ENCODE measurements at places on chromosomes 3 and 15.

DNA sequence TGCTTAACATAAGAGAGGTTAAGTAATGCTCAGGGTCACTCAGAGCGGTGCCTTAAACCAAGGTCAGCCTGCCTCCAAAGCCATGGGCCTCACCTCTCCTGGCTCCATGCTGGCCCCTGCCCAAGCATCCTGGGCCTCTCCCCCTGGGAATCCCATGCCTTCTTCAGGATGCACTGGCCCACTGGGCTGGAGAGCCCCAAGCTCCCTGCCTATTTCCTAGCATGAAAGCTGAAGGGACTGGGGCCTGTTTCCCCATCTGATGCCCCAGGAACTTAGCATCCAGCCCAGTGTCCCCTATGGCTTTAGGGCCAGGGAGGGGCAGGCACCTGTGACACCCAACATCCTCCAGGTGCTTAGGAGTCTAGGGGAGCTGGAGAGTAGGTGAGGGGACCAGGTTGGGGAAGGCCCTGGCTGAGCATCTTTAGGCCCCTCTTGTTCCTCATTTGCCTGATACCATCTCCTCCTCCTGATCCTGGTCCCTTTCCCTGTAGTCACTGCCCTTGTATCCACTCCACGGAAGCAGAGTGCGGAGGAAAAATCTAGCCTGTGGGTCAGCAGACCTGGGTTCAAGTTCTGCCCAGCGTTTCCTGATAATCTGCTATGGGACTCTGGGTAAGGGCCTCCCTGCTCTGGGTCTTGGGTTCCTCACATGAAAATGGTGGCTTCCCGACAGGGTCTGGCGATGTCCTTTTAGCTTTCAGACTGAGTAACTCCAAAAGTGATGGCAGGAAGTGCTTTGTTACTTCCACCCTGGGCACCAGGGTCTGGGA, 28.6 kb downstream of the EHD4 start:
- no peak for DNase-seq

DNA sequence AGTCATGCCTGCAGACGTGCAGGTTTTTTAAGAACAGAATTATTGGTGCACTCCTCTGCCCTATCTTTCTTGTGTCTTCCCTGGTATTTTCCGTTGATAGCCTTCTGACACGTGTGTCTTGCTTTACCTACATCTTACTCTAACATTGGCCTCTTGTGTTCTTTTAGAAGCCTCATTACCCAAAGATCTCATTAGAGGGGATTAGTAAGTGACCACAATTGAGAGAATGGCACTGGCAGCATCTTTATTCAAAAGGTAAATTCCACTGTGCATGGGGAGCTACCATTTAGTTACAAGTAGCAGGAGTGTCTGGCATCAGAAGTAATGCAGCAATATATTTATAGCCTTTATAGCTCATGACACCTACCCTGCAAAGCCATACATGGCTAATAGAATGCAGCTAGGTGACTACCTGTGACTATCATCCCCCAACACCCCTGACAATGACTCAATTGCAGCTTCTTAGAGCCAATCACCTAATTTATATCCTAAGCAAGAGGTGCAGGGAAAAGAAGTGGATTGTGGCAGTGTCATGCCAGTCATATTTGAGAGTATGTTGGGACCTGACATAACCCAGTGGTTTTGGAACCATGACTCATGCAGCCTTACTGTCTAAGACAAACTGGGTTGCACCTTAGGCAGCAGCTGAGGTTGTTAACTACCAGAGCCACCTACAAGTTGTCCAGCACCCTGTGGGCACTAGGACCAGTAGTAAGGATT, 164.8 kb downstream of the GRM7 start:
- DNase-seq = no peak

- no peak for DNase-seq
Observed at GRCh38 chr3:100082714-100083113, 31.6 kb downstream of the FILIP1L start.

DNA sequence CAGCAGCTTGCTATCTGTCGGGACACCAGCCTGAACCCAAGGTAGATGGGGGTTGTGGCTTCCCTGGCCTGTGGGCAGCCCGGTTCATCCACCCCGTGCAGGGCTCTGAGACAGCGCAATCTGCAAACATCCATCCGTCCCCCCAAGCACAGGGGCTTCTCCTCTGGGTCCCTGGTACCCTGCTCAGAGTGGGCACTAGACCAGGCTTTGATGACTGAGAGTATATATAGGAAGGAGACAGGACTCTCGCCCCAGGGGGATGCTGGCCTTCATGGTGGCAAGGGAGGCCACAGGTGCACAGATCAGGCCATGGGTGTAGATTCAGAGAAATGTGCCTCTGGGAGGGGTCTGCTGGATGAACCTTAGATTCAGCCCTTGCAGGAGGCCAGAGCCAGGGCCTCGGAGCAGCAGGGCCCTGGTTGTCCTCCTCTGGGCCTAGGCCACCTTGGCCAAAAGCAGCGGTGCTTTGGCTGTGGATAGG, 40.3 kb downstream of the CFAP100 start:
- no peak for DNase-seq

GRCh38 chr15:100937171-100937570, 18.0 kb downstream of the LRRK1 start:
- no peak for DNase-seq

GRCh38 chr3:79843180-79843579, 75.4 kb upstream of the ROBO1 start:
- no peak for DNase-seq

GRCh38 chr3:26438981-26439884, 183.3 kb upstream of the LRRC3B start:
- no peak for DNase-seq

- no peak for DNase-seq
Observed at GRCh38 chr15:44435893-44436667, 8.7 kb downstream of the CTDSPL2 start.

GRCh38 chr3:47504113-47504512, 9.4 kb downstream of the ELP6 start:
- DNase-seq = no peak

GRCh38 chr15:93709708-93710107, 521.7 kb upstream of the MCTP2 start:
- DNase-seq = no peak

GRCh38 chr3:33722626-33723370, 4.7 kb upstream of the CLASP2 start:
- no peak for DNase-seq

- DNase-seq = no peak
Observed at GRCh38 chr3:192816351-192816750, 89.0 kb upstream of the FGF12 start.

- no peak for DNase-seq
Observed at GRCh38 chr15:80010131-80010673, 39.2 kb upstream of the BCL2A1 start.

Measured in stimulated activated naive CD8-positive, alpha-beta T cell treated with anti-CD3 and anti-CD28 coated beads, Interleukin-15, amount 100 ng/mL, for 72 hours (primary cell).